Naive thymus-derived CD4-positive, alpha-beta T cell (primary cell): ENCODE measurements at places on chromosomes 2 and 18. TPM values are rescaled to one million over a fixed set of nuclear protein-coding genes. Genes with fewer than 3 reads are reported as not detected.

DNA sequence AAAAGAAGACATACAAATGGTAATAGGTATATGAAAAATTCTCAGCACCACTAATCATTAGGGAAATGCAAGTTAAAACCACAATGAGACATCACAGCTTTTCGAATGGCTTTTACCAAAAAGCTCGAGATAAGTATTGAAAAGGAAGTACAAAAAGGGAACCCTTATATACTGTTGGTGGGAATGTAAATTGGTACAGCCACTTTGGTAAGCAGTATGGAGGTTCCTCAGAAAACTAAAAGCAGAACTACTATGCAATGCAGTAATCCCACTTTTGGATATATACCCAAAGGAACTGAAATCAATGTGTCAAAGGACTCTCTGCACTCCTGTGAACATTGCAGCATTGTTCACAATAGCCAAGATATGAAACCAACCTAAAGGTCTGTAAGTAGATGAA lies 107.5 kb upstream of the SPATS2L start:
- DNase-seq = no peak

The COL4A3 gene
- 0.13 TPM for total RNA-seq

GRCh38 chr2:56449449-56449860 lies 265.7 kb downstream of the CCDC85A start:
- no peak for DNase-seq

DNA sequence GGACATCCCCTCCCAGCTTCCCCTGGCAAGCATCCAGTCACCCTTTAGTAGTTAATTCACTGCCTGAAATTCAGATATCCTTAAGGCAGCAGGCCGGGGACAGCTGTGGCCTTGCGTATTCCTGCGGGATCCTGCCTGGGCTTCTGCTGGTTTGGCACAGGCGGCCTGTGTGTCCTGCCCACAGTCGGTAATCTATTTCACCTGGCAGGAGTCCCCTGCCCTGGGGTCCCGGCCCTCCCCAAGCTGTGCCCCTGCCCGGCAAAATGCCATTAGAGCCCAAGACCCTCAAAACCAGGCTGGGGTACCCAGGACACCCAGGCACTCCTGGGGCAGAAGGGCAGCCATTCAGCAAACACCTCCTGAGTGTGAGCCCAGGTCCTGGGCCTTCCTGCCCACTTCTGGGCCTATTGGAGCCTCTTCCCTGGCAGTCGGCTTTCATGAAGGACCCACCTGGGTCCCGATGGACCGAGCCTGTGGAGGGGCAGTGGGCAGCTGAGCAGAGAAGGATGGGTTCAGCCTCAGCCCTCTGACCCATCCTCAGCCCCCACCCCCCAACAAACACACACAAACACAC lies 11.6 kb downstream of the CROCC2 start:
- DNase-seq = no peak

GRCh38 chr2:191070276-191070675 lies 56.3 kb upstream of the STAT1 start:
- DNase-seq = no peak

GRCh38 chr2:151200844-151201243 lies 60.8 kb downstream of the RBM43 start:
- DNase-seq = peak; percentile 1

DNA sequence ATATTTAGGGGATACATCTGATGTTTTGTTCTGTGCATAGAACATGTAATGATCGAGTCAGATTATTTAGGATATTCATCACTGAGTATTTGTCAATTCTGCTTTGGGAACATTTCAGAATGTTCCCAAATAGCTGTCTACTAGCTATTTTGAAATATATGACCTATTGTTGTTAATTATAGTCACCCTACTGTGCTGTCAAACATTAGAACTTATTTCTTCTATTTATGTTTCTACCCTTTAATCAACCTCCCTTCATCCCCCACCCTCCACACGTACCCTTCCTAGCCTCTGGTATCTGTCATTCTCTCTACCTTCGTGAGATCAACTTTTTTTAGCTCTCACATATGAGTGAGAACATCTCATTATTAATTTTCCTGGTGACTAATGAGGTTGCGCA lies 40.9 kb downstream of the ANKRD12 start:
- no peak for DNase-seq

The ZNF236 gene
- 30.6 TPM for total RNA-seq

- DNase-seq = no peak
These were observed 135.1 kb downstream of the SOCS6 start for GRCh38 chr18:70423988-70424387.

DNA sequence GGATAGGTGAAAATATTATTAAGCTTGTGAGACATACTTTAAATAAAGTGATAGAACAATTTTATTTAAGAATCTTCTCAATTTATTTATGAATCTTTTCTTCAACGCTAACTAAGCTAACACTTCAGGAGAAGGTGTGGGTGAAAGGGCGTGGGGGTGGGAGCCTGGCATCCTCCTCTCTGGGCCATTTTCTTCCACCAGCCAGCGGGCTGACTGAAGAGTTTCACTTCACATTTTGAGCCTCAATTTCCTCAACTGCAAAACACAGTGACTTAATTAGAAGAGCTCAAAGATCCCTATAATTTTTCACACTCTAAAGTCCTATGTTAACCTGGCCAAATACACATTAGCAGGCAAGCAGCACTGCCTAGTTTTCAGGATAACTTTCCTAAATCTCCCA lies 94.8 kb downstream of the FTCDNL1 start:
- DNase-seq = no peak

GRCh38 chr18:56462276-56462675 lies 176.1 kb downstream of the TXNL1 start:
- DNase-seq = no peak

DNA sequence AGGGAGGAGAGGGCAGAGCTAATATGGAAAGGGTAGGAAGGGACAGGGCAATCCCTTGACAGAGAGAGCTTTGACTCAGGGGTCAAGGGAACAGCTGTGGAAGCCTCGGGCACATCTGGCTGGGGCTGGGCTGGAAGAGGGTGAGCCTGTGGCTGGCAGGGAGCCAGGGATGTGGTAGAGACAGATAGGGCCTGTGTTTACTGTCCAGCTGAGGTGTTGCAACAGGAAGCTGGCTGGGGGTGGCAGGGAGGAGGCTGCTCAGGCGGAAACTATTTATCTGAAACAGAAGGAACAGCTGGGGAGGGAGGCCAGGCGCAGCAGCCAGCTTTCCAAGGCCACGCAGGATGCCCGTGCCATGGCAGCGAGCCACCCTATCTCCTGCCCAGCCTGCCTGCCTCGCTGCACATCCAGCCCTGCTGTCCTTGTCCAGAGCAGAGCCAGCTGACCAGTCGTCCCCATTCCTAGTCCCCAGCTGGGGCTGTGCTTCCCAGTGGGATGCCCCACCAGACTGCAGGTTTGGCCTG lies 264.7 kb downstream of the CYP26B1 start:
- no peak for DNase-seq

The GCKR gene
- not detected for total RNA-seq

The POTEJ gene
- total RNA-seq = not detected

The ASB18 gene
- total RNA-seq = not detected

- no peak for DNase-seq
These were observed 160.8 kb downstream of the COL6A3 start for GRCh38 chr2:237253046-237253702.

DNA sequence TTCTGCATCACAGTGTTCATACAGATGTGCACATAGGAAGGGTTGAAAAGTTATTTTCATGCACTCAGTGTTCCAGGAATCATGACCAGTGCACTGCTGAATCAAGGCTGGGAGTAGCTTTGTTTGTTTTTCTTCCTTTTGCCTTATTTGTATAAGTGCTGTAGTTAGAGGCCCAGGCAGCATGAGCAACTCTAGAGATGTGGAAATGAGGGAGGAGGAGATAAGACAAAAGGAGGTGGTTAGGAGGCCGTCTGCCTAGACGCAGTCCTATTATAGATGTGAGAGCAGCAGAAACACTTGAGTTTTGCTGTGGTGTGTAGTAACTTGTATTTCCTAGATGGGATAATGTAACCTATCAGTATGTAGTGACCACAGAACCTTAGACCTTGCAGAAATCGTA lies 264.3 kb upstream of the RASGRP3 start:
- DNase-seq = no peak

GRCh38 chr2:121810959-121811853 lies 55.8 kb downstream of the TSN start:
- no peak for DNase-seq

The CROCC2 gene
- not detected for total RNA-seq

DNA sequence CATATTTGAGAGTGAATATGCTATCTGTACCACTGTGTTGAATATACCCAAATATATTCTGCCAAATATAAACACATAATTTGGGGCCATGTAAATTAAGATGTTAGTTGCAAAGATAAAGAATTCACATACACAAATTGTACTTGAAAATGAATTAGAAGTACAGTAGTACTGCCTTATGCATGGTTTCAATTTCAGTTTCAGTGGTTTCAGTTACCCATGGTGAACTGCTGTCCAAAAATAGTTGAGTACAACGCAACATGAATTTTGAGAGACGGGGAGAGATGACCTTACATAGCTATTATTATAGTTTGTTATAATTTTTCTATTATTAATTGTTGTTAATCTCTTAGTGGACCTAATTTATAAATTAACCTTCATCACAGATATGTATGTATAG lies 1313.0 kb upstream of the FAM98A start:
- no peak for DNase-seq

GRCh38 chr2:101657787-101658186 lies 39.7 kb upstream of the MAP4K4 start:
- DNase-seq = no peak

GRCh38 chr2:178891265-178891958 lies 84.2 kb upstream of the TTN start:
- DNase-seq = peak; percentile 63

DNA sequence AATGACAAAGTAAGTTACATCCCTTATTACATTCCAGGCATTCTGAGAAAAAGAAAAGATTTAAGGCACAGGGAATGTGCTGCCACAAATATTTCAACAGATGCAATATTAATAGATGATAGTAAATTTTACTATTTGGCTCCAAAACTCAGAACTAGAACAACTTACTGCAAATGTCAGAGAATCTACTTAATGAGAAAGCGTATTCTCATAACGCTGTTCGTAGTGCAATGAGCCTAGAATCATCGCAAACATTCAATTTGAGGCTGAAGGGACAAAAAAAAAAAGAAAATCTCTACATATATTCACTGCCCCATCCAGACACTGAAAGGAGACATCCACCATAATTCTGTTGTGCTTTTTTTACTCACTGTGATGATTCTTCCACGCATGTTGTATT lies 272.1 kb upstream of the DOK6 start:
- no peak for DNase-seq

- no peak for DNase-seq
These were observed 158.8 kb downstream of the SH3RF3 start for GRCh38 chr2:109287838-109288237.

The HOXD9 gene
- not detected for total RNA-seq

The TPO gene
- total RNA-seq = not detected

The HAAO gene
- total RNA-seq = 0.82 and 1.2 TPM in 2 replicates

The RAB6D gene
- not detected for total RNA-seq

DNA sequence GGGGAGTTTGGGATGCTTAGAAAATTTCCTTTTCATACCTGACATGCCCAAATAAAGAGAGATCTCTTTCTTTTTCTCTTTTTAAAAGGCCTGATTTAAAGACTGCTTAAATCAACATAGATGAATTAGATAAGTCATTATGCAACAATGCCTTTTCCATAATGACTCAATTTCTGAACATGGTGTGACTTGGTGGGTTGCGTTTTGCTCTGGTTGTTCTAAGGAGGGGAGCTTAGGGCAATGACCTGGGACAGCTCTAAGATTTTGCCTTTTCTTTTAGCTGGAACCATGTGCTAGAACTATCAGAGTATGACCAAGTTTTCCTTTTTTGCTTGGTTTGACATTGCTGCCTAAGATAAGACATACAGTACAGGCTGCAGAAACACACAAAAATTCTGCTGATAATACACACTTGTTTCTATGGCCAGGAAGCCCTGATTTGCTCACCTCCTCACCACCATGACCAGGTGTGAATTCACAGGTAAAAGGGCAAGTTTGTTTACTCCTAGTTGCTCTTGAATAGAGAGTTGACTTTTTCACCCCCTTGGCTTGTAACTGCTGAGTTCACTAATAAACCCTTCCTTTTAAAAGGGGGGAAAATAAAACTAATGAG lies 58.1 kb upstream of the IL1RL1 start:
- no peak for DNase-seq

The CBLN2 gene
- total RNA-seq = not detected

The SERPINB7 gene
- not detected for total RNA-seq

DNA sequence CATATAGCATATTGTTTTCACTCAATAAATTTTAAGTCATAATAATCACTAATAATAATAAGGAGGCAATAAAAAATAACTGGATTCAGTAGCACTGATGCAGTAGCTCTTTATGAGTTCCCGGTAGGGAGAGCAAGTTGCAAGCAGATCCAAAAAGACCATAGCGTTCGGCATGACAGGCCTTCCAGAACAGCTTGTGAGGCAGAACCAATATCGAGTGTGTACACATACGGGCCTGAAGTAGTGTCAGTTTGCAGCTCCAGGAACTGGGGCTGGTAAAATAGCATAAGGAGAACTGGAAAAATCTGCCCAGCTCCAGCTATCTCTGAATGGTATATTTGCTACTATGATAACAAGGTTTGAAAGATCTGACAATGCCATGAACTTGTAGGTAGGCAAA lies 1607.8 kb upstream of the PIK3C3 start:
- no peak for DNase-seq

GRCh38 chr18:28063271-28063761 lies 113.6 kb downstream of the CDH2 start:
- DNase-seq = no peak

GRCh38 chr2:28185891-28186290 lies 206.8 kb upstream of the FOSL2 start:
- DNase-seq = no peak

DNA sequence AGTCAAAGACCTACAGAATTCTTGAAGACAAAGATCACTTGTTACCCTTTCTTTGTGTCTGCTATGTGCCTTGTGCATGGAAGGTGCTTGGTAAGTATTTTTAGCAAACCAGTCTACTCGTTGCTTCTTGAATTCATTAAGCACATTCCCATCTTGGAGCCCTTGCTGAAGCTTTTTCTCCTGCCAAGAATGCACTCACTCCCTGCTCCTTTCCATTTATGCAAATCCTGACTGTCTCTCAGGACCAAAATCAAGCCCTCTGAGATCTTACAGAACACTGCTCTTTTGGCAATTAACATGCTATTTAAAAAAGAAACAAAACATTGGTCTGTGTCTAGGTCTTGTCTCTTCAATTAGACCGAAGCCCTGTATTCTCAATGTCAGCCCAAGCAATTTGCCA lies 75.8 kb downstream of the CLHC1 start:
- no peak for DNase-seq

- no peak for DNase-seq
These were observed 1.7 kb upstream of the VAMP5 start for GRCh38 chr2:85582492-85582891.
